T-helper 9 cell (primary cell): ENCODE measurements at places on chromosomes 5 and 9.
A peak's percentile ranks its signal among the peaks of the same experiment; 100 is the strongest.

DNA sequence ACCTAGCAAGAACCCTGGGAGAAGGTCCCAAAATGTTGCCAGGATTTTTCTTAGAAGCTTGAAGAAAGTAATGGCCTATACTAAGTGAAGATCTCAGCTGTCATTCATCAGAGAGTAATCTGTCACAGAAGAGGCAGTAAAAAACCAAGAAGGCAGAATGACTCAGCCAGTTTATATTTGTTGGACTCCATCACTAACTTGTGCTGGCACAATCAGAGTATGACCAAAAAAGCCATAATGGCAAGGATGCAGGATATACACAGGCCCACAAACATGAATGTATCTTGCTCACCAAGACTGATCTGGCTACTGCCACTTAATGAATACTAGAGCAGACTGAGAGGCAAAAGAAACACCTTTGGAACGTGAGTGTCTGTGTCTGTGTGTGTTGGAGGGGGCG, 104.0 kb upstream of the POU5F2 start:
- no peak for DNase-seq

GRCh38 chr5:10741661-10742060, 19.4 kb downstream of the DAP start:
- DNase-seq, result no peak

DNA sequence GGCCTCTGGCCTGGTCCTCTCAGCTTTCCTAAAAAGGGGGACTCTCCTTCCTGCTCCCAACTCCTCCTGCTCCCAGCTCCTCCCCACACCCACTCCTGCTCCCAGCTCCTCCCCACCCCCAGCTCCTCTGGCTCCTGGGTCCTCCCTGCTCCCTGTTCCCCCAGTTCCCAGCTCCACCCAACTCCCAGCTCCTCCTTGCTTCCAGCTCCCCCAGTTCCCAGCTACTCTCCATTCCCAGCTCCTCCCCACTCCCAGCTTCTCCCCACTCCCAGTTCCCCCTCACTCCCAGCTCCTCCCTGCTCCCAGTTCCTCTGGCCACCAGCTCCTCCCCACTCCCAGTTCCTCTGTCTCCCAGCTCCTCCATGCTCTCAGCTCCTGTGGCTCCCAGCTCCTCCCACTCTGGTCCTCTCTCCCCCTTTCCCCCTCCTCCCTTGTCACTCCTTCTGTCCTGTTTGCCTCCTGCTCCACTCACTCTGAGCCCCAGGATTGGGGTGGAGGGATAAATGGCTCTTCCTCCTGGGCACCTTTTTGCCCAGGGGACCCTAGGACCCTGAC, 75.7 kb downstream of the KCNT1 start:
- DNase-seq, result no peak

DNA sequence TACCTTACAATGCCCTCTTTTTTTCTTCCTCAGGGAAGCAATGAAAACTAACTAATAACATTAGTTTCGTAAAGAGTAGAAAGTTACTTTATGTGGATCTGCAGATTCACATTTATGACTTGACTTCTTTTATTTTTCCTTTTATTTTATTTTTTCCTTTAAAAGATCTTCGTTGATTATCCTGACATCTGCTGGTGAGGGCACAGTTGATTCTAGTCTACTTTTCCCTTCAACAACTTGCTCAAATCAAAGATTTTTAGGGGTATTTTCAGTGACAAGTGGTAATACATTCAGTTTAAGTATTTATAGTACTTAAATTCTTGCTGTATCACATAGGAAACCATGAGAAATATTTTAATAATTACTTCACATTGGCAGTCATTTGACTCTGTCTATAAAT, 4.9 kb downstream of the EDIL3 start:
- no peak for DNase-seq

- DNase-seq, result peak; percentile 13
Observed at GRCh38 chr9:97632248-97632984, 752 bp downstream of the TSTD2 start.

- no peak for DNase-seq
Observed at GRCh38 chr9:93940951-93941350, 14.2 kb downstream of the BARX1 start.

- no peak for DNase-seq
Observed at GRCh38 chr5:61120534-61120933, 41.7 kb downstream of the SMIM15 start.

GRCh38 chr5:5383461-5383860, 39.0 kb upstream of the ICE1 start:
- DNase-seq, result no peak

DNA sequence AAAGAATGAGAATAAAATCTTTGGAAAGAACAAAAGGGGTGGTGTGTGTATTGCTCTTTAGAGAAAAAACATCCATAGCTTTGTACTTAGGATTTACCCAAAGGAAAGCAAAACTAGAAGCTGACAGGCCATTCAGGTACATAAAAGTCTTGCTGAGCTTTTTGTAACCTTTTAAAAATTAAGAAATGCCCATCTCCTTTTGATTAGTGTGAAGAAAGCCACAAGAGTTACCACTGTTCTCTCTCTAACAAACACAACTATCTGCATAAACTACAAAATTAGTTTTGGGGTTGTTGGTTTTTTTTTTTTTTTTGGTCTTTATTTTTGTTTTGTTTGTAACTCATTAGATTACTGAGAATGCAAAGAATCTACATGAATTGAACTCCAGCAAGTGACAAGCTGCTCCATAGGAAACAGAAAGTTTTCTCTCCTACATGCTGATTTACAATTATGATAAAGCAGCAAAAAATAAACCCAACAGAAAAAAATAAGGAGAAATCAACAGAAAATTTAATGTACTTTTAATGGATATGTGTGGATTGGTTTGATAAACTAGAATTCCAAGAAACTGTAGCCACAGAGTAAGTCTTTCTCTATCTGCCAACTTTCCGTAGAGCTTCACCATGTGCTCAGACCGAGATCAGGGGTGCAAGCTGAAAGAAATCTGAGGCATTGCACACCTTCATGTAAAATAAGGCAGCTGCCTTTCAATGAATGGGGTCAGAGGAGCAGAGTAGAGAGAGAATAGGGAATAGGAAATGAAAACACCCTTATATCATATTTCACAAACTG, 12.3 kb downstream of the BAAT start:
- no peak for DNase-seq

GRCh38 chr5:87300744-87301143, 33.1 kb downstream of the RASA1 start:
- DNase-seq, result no peak

DNA sequence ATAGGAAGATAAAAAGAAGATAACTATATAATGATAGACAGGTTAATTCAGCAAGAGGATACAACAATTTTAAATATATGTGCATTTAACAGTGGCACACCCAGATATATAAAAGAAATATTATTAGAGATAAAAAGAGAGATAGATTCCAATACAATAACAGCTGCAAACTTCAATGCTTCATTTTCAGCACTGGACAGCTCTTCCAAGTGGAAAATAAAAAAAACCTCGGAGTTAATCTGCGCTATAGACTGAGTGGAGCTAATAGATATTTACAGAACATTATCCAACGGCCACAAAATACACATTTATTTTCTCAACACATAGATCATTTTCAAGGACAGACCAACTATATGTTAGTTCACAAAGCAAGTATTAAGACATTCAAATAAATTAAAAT, 1229.5 kb upstream of the CDH6 start:
- no peak for DNase-seq

GRCh38 chr5:159886296-159886695, 30.0 kb upstream of the ADRA1B start:
- no peak for DNase-seq

DNA sequence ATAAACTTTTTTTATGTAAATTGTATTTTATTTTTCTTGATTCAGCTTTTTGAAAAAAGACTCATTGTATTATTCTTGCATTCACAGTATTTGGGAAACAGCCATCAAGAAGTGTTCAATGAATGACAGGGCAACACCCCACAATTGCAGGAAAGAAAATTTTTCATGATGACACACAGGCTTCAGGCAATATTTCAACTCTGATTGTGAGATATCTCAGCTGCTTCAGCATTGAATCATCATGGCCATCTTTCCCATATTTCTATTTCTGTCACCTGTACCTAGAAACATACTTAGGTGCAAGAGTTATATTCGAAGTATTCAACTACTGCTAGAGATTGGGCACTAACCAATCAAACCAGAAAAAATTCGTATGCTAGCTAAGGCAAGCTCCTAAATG, 446.0 kb downstream of the ISL1 start:
- DNase-seq, result no peak

- DNase-seq, result no peak
Observed at GRCh38 chr5:35988529-35988928, 2.7 kb downstream of the UGT3A1 start.

- DNase-seq, result no peak
Observed at GRCh38 chr9:114504341-114505186, 709 bp downstream of the WHRN start.

- no peak for DNase-seq
Observed at GRCh38 chr9:72424131-72424530, 59.1 kb upstream of the ZFAND5 start.

GRCh38 chr9:107612136-107612535, 122.6 kb upstream of the KLF4 start:
- no peak for DNase-seq

- no peak for DNase-seq
Observed at GRCh38 chr9:32218100-32218767, 166.2 kb upstream of the ACO1 start.

DNA sequence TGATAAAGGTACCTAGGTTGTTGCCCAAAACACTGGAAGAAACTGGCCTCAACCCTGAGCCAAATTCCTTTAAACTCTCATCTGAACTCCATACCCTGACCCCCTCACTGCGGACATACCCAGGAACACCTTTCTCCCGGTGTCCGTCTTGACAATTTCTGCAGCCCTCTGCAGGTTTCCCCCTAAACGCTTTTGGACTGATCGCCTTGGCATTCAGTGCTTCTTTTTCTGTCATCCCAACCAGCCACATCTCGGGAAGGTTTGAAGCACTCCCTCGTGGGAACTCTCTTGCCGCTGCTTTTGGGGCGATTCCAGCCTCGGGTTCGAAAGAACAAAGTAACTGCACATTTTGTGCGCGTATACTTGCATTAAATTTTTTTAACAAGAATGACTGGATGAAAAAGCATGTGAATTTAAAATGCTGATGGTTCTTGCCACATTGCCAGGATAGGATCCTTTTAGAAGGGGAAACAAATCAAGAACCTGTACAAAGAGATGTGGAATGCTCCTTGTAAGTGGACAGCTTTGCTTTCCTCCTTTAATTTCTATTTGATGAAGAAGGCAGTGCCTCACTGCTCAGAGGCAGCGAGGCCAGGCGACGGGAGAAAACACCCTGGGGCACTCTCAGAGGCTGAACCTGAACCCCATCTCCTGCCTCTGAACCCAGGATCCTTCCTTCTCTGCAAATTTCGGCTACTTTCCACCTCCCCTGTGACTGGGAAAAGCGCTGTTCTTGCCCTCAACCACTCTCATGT, 615 bp downstream of the PSMD5 start:
- no peak for DNase-seq

GRCh38 chr5:139799359-139799758, 3.8 kb downstream of the PSD2 start:
- no peak for DNase-seq

DNA sequence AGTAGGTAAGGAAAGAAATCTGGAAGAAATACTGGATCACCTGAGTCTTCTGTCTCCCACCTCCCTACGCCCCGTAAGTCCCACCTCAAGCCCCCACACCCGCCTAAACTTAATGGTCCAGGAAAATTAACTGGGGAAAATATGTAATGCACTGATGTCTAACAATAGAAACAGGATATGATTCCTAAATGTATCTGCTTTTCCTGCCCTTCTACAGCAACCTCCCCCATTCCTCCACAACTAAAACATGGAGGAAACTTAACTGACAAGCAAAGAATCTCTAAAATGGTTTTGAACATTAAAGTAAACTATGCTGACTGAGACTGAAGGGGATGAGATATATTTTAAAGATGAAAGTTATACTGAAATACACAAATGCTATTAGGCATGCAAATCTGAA, 10.4 kb downstream of the RFX3 start:
- DNase-seq, result no peak

DNA sequence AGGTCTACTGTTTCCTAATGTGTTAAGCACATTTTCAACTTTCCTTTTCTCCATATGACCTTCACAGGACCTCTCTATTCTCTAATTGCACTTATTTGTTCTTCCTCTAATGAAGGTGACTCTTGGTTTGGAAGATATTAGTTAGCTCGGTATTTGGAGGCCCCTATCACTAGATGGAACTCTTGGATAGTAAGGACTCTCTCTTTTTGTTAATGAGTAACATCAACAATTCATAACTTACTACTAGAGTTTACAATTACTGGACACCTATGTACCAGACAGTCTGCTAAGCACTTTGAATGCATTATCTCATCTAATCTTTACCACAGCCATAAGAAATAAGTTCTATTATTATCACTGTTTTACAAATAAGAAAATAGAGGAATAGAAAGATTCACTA, 23.4 kb upstream of the PAM start:
- DNase-seq, result no peak

GRCh38 chr5:155885199-155885598, 441.8 kb upstream of the SGCD start:
- no peak for DNase-seq

GRCh38 chr5:134584662-134585061, 48.0 kb downstream of the SAR1B start:
- no peak for DNase-seq

- DNase-seq, result no peak
Observed at GRCh38 chr9:89022001-89022759, 30.9 kb downstream of the S1PR3 start.

GRCh38 chr5:125823572-125823971, 599.6 kb upstream of the GRAMD2B start:
- no peak for DNase-seq

GRCh38 chr9:133691191-133691590, 47.0 kb downstream of the SARDH start:
- no peak for DNase-seq

DNA sequence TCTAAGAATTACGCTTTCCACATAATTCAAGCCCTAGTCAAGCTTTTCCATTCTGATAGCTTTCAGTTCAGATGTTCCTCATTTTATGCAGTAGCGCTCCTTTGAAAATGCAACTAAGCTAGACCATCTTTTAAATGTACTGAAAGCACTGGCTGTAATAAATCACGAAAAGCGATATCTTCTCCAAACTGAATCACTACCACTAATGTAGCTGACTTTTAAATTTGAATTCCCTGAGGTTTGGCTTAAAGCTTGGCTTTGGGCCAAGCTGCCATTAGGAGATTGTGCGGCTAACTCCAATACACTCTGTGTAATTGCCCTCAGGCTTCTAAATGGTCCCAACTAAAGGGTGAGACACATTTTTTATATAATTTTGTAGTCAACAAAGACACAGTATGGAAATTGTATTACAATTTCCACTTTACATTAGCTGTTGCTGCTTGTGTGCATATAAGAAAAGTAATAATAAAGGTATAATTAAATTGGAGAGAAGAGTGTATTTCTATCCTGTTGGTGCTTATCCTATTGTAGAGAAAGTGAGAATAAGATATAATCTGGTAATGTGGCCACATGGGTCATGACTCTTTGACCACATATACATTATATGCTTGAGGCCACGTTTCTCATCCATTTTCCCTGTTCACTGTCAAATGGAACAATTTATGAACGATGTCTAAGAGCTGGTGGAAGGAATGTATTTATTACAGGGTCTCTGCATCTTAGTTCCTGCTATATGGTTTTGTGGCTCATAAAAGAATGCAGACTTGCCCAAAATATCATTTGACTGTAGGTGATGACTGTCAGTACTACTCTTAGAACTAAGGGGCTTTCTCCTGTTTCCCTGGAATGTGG, 118.7 kb upstream of the TAF11L2 start:
- no peak for DNase-seq
